ENCODE measurements at places on chromosomes 4 and X.

DNA sequence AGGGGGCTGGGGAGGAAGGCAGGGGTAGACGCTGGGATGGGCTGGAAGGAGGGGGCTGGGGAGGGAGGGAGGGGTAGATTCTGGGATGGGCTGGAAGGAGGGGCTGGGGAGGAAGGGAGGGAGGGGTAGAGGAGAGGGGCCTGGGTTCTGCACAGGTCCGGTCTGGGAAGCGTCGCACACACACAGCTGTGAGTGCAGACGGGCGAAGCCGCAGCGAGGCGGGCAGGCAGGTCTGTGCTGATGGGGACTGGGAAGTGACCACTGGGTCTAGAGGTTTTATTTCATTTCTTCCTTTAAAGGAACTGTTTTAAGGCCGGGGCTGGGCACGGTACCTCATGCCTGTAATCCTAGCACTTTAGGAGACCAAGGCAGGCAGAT, 69.1 kb upstream of the MXD4 start:
- DNase-seq, result no peak

DNA sequence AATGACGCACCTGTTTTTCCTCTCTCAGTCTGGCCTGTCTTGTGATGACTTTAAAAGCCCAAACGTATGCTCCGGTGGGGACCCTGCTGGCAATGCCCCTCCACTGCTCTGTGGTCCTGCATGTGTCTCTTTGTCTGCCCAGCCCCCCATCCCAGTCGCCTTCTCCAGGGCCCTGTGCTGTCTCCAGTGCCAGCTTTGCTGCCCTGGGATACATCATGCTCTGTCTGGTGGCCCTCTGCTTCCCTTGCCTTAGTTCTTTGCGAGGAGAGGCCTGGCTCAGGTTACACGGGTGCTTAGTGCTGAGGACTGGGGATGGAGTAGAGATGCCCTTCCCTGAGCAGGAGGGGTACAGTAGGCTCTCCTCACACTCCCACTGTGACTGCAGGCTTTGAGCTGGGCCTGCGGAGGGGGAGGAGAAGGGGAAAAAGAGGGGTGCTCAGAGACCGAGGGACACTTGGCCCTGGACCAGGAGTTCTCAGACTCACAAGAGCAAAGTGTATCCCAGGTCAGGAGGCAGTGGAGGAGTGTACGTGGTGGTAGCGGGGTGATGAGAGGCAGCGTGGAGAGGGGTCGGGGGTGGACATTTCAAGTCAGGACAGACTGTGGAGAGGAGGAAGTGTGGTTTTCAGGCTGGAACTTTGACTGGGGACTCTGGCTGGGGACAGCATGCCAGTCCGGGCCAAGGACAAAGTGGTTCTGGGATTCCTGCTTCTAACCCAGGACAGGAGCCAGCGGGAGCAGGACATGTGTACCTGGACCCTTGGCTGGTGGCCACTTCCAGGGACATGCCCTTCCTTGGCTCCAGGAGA, 2.8 kb downstream of the APLN start:
- no peak for DNase-seq

- no peak for DNase-seq
These were observed 524.2 kb downstream of the FAT4 start for GRCh38 chr4:125838924-125839323.

DNA sequence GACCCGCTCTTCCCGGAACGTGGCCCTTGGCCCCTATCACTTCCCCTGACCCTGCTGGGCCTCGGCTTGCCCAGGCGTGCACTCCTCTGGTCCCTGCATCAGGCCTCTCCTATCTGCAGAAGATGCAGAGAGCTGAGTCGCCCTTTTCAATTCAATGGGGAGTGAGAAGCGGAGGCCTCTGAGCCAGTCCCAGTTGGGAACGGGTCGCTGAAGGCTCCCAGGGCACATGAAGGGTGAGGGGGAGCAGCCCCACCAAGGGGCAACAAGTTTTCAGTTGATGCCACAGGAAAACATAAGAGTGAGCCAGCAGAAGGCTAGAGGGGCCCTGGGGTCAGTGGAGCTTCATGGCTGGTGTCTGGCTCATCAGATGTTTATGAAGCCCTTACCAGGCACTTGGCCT, 17.1 kb downstream of the PSAPL1 start:
- no peak for DNase-seq

- DNase-seq, result no peak
These were observed 588.9 kb downstream of the ZNF674 start for GRCh38 chrX:45956191-45956870.

- DNase-seq, result peak; percentile 37
These were observed 74.8 kb downstream of the IL15 start for GRCh38 chr4:141711211-141711610.
